ENCODE measurements at places on chromosomes 4 and X. TPM values are rescaled to one million over a fixed set of nuclear protein-coding genes. Genes with fewer than 3 reads are reported as not detected.

Gene ADH1B
- not detected for total RNA-seq

Gene NXF2
- not detected for total RNA-seq

Gene ZNF718
- total RNA-seq = 0.58 TPM

Gene GLOD5
- not detected for total RNA-seq

Gene KLHL4
- total RNA-seq = 2.8 TPM

Gene PNMA6A
- 4.5 TPM for total RNA-seq

Gene C4orf50
- not detected for total RNA-seq

Gene GNRHR
- total RNA-seq = not detected

Gene SYNPO2
- 1.3 TPM for total RNA-seq

Gene IQCM
- total RNA-seq = not detected

Gene ATP1B4
- not detected for total RNA-seq

Gene FIP1L1
- 30.0 TPM for total RNA-seq

Gene RXFP1
- not detected for total RNA-seq

Gene FGG
- 4.8 TPM for total RNA-seq

Gene XAGE1B
- total RNA-seq = 215 TPM

Gene ATOH1
- total RNA-seq = not detected

Gene SERTM2
- total RNA-seq = not detected

Gene TENM3
- 1.2 TPM for total RNA-seq

Gene PLAC1
- total RNA-seq = 0.26 TPM

Gene CT45A10
- total RNA-seq = 0.29 TPM

Gene GYPA
- not detected for total RNA-seq

Gene SLC30A9
- total RNA-seq = 40.8 TPM

Gene PHKA1
- 18.0 TPM for total RNA-seq

Gene TSPAN7
- 2.4 TPM for total RNA-seq

Gene TMPRSS11F
- not detected for total RNA-seq

Gene RAB9A
- total RNA-seq = 40.8 TPM

Gene NPY1R
- total RNA-seq = 0.08 TPM

Gene AVPR2
- total RNA-seq = not detected

Gene DSPP
- not detected for total RNA-seq

Gene GPAT3
- total RNA-seq = 48.2 TPM

Gene P2RY4
- not detected for total RNA-seq

Gene PPEF1
- 1.3 TPM for total RNA-seq

Gene C4orf36
- total RNA-seq = 1.0 TPM

Gene TACR3
- not detected for total RNA-seq

Gene TRPC5OS
- total RNA-seq = not detected

Gene IL2
- total RNA-seq = not detected

Gene VEGFC
- 17.3 TPM for total RNA-seq

Gene TRAM1L1
- 0.65 TPM for total RNA-seq

Gene GATA1
- not detected for total RNA-seq

Gene SSX2B
- total RNA-seq = not detected

Gene GPR173
- not detected for total RNA-seq
